ENCODE measurements at places on chromosomes 12 and 14.

DNA sequence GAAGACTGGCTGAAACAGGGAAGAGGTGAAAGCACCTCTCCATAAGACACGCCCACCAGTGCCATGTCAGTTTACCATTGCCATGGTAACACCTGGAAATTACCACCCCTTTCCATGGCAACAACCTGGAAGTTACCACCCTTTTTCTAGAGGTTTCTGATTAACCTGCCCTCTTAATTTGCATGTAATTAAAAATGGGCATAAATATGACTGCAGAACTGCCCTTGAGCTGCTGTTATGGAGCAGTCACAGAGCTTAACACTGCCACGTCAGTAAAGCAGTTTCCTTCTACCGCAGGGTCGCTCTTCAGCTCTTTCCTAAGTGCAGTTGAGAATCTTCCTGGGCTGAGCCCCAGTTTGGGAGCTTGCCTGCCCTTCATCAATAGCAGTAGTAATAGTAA lies 55.2 kb downstream of the RASSF3 start:
- peak; percentile 41 for DNase-seq

DNA sequence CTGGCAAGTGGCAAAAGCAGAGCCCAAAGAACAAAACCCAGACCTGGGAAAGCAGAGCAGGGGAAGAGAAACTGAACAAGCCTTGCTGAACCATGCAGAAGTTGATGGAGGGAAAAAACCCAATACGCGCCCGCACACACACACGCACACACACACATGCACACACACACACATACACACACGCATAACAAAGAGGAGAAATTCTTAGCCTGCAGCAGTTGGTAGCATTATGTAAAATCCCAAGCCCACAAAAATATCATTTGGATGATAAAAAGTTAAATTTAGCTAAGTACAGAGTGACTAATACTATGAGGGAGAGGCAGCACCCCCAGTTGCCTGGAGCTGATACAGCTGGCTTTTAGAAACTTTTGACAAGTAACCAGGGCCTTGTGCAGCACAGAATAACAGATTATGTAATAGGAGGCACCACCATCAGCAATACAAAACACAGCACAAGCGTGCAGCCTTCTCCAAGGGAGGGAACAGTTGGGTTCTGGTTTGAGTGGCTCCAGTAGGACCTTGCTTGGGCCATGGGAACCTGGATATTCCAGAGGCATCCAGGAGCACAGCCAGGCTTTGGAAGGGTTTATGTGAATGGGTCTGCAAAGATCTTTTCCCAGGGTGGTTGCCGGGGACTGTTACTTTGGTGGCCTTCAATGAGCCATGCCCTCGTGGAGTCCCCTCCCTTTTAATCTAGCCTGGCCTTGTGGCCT lies 35.3 kb downstream of the PITPNM2 start:
- DNase-seq, result no peak

DNA sequence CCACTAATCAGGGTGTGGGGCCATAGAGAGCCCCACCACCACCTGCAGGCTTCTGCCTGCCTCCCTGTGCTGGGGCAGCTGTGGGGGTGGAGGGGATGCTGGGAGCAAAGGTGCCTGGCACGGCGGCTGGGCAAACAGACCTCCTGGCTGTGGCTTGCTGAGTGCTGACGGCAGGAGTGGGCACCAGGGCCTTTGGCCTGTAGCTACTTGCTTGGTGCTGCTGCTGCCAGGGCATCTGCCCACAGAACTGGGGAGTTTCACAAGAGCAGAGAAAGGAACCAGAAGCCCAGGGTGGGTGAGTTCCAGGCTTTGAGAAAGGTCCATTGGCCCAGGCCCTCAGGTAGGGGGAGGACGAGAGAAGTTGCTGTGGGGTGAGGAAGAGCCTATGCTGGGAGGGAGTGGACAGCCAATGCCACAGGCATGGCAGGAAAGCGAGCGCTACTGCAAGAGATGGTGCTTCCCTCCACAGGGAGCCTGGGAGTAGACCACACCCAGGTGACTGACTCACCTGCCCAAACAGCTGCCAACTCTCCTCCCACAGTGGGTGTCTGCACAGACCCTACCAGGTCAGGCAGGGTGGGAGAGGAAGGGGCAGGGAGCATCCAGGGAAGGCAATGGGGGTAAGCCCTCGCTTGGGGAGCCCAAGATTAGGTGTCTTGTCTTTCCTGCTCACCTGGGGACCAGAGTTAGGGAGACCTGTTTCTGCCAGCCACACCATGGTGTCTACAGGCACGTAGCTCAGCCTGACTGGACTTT lies 39.0 kb upstream of the HDAC7 start:
- no peak for DNase-seq

DNA sequence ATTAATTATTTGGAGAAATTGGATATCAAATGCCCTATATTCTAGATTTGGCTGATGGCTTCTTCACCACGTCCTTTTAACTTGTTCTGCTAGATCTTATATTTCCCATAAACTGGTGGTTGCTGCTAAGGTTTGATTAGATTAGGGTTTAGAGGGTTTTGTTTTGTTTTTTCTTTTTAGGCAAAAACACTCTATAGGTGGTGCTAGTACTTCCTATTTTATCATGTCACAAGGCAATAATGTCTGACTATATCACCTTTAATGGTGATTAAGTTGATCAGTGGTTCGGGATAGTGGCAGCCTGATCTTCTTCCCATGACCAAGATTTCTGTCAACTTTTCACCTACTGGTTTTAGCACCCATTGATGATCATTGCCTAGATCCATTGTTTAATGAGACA lies 455.1 kb downstream of the RAD51B start:
- DNase-seq, result no peak

GRCh38 chr14:99735189-99736135 lies 51.4 kb downstream of the CYP46A1 start:
- no peak for DNase-seq

DNA sequence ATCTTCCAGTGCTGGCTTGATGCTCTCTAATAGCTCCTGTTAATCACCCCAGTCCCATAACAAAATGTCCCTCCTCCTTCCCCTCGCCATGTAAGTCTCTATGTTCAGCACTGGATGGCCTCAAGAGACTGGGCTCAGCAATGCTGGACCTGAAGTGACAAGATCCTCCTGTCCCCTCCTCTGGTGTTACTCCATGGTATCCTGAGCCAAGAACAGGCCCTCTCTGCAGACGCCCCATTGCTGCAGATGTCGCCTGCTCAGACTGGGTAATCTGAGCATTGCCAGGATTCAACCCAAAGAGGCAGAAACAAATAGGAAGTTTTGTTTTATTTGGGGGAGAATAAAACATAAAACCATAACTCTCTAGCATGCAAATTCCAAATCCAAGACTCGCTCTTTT lies 149.7 kb downstream of the NTF3 start:
- DNase-seq, result no peak

DNA sequence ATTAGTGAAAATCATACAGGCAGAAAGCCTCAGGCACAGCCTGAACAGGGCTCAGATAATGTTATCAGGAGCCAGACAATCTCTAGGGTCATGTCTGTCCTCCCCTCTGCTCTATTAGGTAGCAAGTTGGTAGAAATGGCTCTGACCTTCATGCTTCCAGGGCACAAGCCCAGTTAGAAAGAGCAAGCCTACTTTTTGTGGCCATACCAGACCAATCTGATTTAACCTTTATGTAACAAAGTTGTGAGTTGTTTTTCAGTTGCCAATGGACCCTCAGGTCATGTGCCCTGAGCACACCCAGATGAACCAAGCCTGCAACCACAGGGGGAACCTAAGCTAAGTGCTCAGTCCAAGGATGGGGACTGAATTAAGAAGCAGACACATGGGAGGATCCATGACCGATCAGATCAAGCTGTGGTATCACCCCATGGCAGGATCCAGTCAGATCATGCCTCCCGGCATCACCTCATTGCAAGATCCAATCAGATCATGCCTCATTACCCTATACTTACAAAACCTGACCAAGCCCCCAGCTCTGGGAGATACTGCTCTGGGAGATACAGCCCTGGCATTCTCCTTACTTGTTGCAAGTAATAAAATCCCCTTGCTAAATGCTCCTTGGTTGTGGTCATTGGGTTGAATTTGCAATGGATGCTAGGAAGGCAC lies 18.8 kb upstream of the HIGD1C start:
- DNase-seq, result no peak

DNA sequence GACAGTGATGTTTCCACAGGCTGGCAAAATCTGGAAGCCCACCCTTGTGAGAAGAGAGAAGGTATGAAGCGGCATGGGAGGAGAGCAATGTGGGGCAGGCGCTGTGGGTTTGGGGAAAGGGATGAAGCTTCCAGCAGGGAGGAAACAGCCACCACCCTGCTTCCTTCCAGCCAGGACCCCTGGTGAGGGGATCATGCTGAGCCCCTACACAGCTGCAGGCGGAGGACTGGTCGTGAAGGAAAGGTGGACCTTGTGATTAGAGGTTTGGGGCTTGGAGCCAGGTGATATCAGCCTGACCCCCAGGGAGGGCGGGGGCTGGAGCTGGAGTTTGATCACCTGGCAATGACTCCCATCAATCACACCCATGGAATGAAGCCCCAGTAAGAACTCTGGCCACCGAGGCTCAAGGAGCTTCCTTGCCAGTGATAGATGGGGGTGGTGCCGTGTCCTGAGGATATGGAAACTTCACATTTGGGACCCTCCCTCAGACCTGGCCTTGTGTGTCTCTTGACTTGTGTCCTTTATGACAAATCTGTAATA lies 48.6 kb downstream of the RIMBP2 start:
- no peak for DNase-seq

DNA sequence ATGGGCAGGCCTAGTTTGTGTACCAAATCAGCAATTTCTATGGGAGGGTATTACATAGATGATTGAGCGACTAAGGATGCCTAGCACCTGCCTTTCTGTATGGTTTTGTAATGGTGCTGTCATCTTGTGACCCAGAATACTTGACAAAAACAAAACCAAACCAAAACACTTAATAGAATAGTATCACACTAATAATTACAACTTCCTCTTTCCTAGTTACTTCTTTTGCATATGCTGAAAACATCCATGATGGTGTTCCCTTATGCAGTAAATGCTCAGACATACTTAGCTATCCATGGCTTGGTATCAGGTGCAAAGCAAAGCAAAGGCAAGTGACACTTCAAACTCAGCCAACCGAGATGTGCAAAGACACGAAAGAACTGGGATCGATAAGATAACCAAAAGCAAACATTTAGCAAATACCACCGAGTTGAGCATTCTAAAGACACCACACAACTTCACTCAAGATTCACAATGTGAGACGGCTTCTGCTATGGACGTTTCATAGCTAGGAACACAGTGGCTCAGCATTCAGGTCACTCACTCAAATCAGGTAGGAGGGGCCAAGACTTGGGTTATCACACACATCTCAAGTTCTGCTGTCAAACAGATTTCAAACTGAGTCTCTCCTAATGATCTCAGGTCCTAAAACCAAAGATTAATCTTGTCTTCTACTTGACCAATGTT lies 24.3 kb downstream of the PPP1CC start:
- no peak for DNase-seq

- peak; percentile 9 for DNase-seq
Observed at GRCh38 chr12:54251667-54252284, 28.1 kb downstream of the CBX5 start.

DNA sequence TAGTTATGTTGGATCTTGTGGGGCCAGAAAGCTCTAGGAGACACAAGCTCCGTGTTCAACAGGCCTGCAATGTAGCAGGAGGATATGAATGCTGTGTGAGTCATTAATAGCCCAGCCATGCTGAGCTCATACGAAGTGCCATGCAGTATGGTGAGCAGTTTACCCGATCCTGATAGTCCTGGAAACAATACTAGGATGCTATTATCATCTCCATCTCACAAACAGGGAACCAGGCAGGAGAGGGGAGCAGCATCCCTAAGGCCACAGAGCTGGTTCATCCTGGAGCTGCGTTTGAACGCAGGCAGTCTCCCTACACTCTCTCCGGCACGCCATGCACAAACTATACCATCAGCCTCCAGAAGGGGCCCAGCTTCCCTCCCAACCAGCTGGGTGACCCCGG lies 20.5 kb downstream of the TTC7B start:
- no peak for DNase-seq

DNA sequence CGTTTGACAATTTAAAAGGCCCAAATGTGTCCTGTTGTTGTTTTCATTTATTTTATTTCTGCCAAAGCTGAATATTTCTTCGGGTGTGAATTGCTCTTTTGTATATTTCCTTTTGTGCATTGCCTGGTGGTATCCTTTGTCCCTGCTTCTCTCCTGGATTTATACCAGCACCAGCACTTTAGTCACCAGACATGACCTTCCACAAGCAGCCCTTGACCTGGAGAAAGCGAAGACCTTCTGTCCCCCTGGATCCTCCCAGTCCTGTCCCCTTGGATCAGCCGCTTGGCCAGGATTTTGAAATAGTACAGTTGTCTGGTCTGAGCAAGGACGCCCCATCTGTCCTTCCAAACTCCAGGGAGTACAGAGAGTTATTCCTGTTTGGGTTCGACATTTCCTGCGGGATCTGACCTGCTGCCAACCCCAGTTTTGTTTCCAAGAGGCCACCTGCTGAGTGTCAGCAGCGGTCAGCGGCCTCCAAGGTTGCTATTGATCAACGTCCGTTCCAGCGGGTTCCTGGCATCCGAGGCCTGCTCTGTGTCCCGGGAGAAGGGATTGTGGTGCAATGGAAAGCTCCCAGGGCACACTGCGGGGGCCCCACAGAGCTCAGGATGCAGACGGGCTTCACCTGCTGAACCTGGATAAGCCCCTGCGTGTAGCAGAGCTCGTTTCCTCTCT lies 45.1 kb upstream of the CHGA start:
- no peak for DNase-seq

DNA sequence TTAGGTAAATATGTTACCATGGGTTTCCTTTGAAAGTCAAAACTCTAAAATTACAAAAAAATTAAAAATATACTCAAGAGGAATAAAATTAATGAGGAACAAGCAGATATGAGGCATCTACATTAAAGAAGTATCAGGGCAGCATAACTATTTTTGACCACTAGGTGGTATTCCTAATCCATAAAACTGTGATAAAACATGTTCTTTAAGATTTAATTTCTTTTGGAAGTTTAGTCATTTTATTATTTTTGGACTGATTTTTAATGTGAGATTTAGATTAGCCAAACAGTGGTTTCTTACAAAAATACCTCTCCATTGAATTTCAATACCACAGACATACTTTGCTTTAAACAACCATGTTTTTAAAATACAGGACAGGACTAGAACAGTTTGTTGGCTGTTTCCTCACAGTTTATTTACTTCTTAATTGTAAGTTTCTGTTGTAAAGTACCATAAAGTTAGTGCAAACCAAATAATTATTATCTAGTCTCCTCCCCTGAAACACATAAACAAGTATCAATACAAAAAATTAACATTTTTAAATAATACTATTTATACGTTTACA lies 49.8 kb downstream of the NTS start:
- no peak for DNase-seq

DNA sequence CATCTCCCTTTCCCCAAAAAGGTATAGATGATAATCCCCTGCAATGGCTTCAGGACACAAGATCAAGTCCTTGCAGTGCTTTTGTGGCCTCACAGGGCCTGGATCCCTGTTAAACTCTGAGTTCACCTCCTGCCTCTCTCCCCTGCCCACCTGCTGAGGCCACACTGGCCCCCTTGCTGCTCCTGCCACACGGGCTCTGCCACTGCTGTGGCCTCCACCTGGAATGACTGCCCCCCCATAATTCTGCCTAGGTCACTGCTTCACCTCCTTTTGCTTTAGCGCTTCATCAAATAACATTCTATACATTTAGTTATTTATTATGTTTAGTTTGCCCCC lies 653 bp upstream of the IFI27 start:
- DNase-seq, result no peak

- DNase-seq, result no peak
Observed at GRCh38 chr14:38047195-38047902, 160.4 kb upstream of the SSTR1 start.

- DNase-seq, result no peak
Observed at GRCh38 chr14:33636716-33637115, 314.2 kb downstream of the EGLN3 start.

Data from naive thymus-derived CD4-positive, alpha-beta T cell (primary cell).